Calu3 (cell line): ENCODE measurements at places on chromosomes 6 and 20. TPM values are rescaled to one million over a fixed set of nuclear protein-coding genes. Genes with fewer than 3 reads are reported as not detected.

GRCh38 chr6:100818066-100818465, 63.1 kb downstream of the ASCC3 start:
- no peak for DNase-seq

- no peak for DNase-seq
Observed at GRCh38 chr20:39879296-39879695, 809.7 kb downstream of the MAFB start.

HLA-A gene
- total RNA-seq, result 451 and 963 TPM in 2 replicates

CBLN4 gene
- total RNA-seq, result not detected in 2 replicates

- DNase-seq, result no peak
Observed at GRCh38 chr20:38115205-38115604, 49.9 kb downstream of the TGM2 start.

- DNase-seq, result no peak
Observed at GRCh38 chr6:150539568-150539967, 60.1 kb upstream of the PLEKHG1 start.

- DNase-seq, result no peak
Observed at GRCh38 chr6:130993292-130993765, 69.7 kb downstream of the EPB41L2 start.

NHSL1 gene
- 26.6 and 26.8 TPM in 2 replicates for total RNA-seq

- peak; percentile 85 for DNase-seq
Observed at GRCh38 chr6:35181933-35182612, 31.7 kb upstream of the SCUBE3 start.

DNA sequence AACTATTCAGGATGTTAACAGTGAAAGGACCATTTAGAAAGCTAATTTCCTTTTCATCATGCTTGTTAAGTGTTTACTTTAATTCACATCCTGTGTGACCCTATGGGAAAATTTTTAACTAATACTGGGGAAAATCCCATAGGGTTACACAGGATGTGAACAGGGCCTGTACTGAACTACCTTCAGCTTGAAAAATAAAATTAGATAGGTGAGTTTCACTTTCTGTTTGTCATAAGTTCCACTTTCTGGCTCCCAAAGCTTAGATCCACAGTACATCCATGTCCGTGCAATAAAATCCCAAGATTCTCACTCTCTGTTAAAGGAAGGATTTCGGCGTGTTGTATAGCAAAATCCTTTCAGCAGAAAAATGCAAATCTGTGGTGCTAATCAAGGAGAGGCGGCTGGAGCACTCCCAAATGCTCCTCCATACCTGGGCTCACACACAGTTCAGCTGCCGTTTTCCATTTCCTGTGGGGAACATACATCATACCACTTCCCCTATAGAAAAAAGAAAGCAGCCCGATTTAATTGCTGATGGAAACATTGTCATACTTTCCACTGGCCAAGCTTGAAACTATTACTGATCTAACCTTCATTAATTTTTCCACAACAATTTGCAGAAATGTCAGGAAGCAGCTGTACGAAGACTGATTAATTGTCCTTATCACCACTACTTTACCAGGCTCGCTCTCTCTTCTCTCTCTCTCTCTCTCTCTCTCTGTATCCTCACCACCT, 125.2 kb downstream of the HIVEP2 start:
- no peak for DNase-seq

DNA sequence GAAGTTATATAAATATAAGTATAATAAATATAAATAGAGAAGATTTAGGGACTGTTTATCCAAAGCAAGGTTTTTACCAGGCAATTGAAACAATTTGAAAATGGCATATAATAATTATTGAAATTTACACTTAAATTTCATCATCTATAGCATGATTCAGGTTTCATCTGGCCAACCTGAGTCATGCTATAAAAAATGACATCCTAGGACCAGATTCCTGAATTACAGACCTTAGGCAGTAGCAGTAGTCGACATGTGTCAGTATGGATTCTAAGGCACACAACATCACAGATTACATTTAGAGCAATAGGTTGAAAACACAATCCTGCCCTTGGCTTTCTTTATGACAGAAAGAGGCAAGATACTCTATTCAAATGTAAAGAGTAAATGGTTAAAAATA, 592.3 kb downstream of the PHF3 start:
- no peak for DNase-seq

OR2H2 gene
- not detected in 2 replicates for total RNA-seq

GRCh38 chr6:2581011-2581410, 169.7 kb downstream of the MYLK4 start:
- no peak for DNase-seq

DNA sequence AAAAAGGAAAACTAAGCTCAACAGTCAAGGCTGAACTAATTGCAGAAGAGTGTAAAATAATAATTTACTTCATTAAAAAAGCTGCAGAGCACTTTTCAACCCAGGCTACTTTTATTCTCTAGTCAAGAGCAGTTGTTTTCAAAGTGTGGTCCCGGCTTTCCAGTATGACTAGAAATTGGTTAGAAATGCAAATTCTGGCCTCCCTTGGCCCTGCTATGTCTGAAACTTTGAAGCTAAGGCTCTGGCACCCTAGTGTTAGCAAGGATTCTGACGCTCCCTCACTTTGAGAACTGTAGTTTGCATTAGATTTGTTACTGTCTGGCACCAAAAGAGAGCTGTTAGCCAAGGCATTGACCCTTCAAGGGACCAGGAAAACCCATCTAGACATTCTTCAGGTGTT, 9.5 kb upstream of the NXT1 start:
- DNase-seq, result no peak

- DNase-seq, result no peak
Observed at GRCh38 chr6:111278731-111279130, 191.4 kb downstream of the SLC16A10 start.

DNA sequence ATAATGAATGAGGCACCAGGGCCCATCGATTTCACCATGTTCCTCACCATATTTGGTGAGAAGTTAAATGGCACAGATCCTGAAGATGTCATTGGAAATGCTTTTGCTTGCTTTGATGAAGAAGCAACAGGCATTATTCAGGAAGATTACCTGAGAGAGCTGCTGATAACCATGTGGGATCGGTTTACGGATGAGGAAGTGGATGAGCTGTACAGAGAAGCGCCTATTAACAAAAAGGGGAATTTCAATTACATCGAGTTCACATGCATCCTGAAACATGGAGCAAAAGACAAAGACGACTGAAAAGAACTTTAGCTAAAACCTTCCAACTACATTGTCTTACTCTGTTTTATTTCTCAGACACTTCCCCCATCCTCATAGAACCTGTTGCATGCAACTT, 21.6 kb upstream of the ZBTB22 start:
- no peak for DNase-seq

DNA sequence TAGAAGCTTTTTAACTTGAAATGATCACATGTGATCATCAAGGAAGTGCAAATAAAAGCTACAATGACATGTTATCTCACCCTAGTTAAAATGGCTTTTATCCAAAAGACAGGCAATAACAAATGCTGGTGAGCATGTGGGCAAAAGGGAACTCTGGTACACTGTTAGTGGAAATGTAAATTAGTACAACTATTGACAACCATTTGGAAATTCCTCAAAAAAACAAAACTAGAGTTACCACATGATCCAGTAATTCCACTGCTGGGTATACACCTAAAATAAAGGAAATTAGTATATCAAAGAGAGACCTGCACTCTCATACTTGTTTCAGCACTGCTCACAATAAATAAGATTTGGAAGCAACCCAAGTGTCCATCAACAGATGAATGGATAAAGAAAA, 108.7 kb downstream of the HTR1B start:
- no peak for DNase-seq

ARG1 gene
- not detected in 2 replicates for total RNA-seq

NKAIN4 gene
- total RNA-seq, result not detected in 2 replicates

- DNase-seq, result no peak
Observed at GRCh38 chr20:60541991-60542390, 583.8 kb downstream of the CDH26 start.

DNA sequence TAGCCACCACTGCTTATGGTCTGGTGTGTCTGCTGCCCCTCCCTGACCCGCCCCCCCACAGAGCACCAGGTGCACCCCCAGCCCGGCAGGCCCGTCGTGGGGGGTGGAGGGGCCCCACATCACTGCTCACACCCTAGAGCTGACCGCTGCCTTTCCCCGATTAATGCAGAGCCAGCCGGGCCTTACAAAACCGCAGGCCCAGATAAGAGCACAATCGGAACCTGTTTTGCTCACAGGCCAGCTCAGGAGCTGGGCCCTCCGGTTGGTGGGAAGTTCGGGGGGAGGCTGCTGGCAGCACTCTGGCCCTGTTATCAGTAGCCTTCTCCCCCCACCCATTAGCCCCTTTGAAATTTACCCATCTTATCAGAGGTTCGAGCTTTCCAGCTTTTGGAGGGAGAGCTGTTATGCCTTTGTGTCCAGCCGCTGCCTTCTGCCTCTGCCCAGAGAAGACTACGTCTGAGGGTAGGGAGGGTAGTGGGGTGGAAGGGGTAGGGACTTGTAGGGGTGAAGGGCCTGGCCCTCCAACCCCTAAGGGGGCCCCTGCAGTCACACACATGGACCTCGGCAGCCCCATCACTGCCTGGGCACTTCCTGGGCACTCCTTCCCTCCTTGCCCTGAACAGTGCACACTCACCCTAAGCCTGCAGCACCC, 6.9 kb upstream of the SPDEF start:
- peak; percentile 47 for DNase-seq

SNPH gene
- total RNA-seq, result 2.0 and 2.4 TPM in 2 replicates

DNA sequence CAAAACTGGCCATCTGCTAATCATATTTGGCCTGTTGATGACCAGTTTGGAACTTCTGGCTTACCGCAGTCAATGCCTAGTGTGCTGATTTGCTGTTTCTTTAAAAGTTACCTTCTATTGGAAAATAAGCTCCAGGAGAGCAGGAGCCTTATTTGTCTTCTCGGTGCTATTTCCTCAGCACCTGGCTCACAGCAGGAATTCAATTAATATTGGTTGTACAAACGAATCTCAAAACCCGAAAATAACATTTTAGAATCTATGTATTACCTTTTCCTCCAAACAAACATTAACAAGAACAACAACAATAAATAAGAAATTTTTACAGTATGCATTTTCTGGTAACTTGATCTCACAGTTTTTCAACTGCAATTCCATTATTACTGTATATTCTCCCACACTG, 1080.7 kb upstream of the MAP3K7 start:
- no peak for DNase-seq

DNA sequence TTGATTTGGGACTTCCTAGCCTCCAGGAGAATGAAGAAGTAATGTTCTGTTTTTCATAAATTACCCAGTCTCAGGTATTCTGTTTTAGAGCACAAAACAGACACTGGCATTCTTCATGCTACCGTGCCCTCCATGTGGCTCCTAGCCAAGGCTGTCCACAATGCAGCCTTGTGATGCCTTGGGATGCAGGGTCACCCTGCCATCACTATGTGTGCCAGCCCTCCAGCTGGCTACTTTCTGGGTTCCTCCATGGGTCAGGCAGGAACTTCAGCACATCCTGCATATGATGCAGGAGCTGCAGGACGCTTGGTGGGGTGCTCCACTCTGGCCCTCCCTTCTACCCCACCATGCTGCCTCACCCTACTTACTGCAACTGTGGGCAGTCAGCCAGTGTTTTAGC, 38.0 kb upstream of the FAM50B start:
- DNase-seq, result peak; percentile 6

TFAP2D gene
- total RNA-seq, result not detected in 2 replicates

DNA sequence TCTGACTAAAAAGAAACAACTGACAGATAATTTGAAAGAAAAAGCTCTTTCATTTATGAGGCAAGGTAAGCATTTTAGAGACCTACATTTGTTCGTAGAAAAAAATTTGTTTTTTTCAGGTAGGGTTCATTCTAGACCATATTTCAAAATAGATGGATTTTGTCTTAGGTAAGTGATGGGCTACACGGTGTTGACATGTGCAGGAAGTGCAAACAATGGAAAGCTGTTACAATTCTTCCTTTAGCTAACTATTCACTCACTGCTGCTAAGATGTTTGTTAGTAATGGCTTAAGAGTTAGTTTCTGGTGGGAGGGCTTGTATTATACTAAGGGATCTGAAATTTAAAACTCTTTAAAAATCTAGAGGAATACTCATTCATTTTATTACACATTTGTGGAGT, 96.7 kb downstream of the CD109 start:
- DNase-seq, result no peak

SRSF12 gene
- 1.7 and 1.8 TPM in 2 replicates for total RNA-seq

DNA sequence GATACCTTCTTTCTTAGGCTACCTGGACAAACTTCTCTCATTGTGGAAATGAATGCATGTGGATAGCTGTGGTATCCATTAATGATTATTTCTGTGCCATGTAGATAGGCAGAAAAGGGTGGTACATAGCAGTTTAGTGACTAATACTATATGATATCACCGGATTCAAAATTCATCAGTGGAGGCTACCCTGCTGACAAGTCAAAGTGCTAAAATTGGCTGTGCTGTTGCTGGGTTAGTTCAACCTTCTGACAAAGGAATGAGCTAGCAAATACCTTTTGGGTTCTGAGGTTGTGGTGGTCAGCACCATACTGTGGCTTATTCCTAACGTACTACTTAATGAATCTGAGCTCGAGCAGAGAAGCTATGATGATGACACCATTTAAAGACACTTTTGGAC, 109.1 kb downstream of the TFAP2B start:
- no peak for DNase-seq

DNA sequence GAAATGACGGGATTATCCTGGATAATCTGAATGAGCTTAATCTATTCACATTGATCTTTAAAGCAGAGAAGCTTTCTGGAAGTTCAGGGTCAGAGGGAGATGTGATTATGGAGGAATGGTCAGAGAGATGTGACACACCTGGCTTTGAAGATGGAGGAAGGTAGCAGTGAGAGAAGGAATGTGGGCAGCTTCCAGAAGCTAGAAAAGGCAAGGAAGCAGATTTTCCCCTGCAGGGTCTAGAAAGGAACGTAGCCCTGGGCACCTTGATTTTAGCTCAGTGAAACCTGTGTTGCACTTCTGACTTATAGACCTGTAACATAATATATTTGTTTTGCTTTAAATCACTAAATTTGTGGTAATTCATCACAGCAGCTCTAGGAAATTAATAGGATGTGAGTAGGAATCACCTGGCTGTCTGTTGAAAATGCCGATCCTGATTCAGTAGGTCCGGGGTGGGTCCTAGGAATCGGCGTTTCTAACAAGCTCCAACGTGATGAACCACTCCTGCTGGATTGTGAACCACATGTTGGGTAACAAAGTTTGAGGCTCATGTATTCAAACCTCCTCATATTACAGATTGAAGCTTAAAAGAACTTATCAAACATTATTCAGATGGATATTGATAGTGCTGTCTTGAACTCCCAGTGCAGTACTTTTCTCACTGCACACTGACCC, 157.0 kb downstream of the GJA1 start:
- no peak for DNase-seq

GRCh38 chr6:15017261-15017660, 228.6 kb upstream of the JARID2 start:
- DNase-seq, result no peak

ZC3H12D gene
- 0.05 and 0.20 TPM in 2 replicates for total RNA-seq
